Activated CD8-positive, alpha-beta T cell treated with anti-CD3 and anti-CD28 coated beads for 36 hours (primary cell): ENCODE measurements at places on chromosomes 4 and X. TPM values are rescaled to one million over a fixed set of nuclear protein-coding genes. Genes with fewer than 3 reads are reported as not detected.

- no peak overlapping the region for H3K27ac ChIP-seq
- no peak overlapping the region for H3K4me3 ChIP-seq
- H3K36me3 ChIP-seq: no peaks in the 10 kb centered on the region
- H3K4me1 ChIP-seq: no peaks in the 10 kb centered on the region
- no peak for DNase-seq
These were observed 53.2 kb downstream of the CPZ start for GRCh38 chr4:8645753-8646124.

The SOWAHD gene
- total RNA-seq: 0.23 TPM

GRCh38 chrX:21730026-21730425 lies 27.9 kb downstream of the SMPX start:
- H3K36me3 ChIP-seq: no peaks in the 10 kb centered on the region
- H3K4me3 ChIP-seq: no peak overlapping the region
- H3K27me3 ChIP-seq: peaks cover 4% of the 10 kb centered on the region

DNA sequence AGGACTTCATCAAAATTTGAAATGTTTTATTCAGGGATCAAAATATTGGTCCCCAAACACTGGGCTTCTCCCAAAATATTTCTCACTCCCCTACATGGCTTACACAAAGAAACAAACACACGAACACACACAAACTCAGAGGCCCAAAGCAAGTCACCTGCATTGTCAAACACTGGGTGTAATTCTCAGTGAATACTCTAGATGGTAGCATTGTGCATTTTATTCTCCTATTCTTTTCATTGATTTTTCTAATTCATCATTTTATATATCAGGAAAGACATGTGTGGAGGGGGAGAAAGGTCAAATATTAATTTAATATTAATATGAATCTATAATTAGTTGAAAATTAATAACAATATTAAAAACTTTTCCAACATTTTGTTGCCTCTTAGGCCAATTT lies 72.3 kb upstream of the TNMD start:
- peaks cover 3% of the 10 kb centered on the region for H3K27me3 ChIP-seq
- no peaks in the 10 kb centered on the region for H3K36me3 ChIP-seq
- no peaks in the 10 kb centered on the region for H3K4me1 ChIP-seq

DNA sequence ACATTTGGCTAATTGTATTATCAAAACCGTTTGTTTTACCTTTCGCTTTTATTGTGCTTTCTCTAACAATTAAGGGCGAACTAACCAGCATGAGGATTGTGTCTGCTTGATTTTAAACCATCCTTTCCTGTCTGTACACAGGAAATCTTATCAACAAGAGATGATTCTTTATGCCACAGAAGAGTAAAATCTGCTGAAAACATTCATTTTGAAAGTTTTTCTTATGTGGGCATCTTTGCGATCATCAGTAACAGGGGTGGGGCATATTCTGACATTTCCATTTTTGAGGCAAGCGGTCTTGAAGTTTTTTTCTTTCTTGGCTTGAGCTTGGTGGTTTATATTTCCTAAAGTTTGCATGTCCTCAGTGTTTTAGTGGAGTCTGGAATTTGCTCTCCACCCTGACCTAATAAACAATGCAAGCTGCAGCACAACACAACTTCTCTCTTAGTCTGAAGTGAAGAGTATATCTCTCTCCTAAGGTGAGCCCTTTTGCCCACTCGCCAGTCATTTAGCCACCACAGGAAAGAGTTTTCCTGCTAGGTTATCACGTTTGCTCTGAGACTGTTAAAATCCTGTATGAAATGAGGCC lies 26.6 kb downstream of the NFKB1 start:
- DNase-seq: peak; percentile 29
- H3K4me1 ChIP-seq: peaks cover 83% of the 10 kb centered on the region
- H3K4me3 ChIP-seq: peak overlapping the region; percentile 58

GRCh38 chr4:136283977-136284376 lies 1248.3 kb downstream of the PCDH18 start:
- no peaks in the 10 kb centered on the region for H3K4me1 ChIP-seq
- H3K27ac ChIP-seq: no peak overlapping the region
- no peak for DNase-seq
- no peaks in the 10 kb centered on the region for H3K27me3 ChIP-seq
- H3K4me3 ChIP-seq: no peak overlapping the region

DNA sequence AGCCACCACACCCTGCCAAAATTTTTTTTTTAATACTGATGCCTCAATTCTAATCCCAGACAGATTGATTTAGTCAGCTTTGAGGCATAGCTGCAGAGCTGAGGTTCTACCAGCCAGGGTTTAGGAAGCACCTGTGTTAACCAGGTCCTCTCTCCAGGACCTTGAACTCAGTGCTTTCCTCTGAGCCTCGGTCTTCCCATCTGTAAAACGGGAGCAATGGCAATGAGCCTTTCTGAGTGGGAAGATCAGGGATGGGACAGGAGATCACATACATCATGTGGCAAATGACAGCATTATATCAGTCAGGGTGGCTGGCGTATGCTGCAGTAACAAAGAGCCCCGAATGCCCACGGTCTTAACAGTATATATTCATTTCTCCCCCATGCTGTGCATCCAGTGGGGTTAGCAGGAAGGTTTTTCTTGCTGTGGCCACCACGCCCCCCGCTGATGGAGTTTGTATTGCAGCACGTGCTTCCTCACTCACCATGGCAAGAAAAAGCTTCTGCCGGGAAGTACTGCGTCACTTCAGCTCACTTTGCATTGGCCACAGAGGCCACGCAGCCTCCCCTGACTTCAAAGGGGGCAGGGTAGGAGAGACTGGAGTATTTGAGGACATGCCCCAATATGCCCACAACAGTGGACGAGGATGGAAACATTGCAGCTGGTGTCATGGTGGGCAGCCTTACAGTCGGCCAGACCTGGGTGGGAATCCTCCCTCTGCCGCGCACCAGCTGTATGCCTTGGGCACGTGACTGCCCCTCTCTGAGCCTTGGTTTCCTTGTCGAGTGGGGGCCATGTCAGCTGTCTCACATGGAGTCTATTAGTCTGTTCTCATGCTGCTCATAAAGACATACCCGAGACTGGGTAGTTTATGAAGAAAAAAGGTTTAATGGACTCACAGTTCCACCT lies 24.1 kb upstream of the MRFAP1 start:
- H3K4me3 ChIP-seq: no peak overlapping the region
- DNase-seq: no peak
- peaks cover 27% of the 10 kb centered on the region for H3K36me3 ChIP-seq
- no peaks in the 10 kb centered on the region for H3K4me1 ChIP-seq

DNA sequence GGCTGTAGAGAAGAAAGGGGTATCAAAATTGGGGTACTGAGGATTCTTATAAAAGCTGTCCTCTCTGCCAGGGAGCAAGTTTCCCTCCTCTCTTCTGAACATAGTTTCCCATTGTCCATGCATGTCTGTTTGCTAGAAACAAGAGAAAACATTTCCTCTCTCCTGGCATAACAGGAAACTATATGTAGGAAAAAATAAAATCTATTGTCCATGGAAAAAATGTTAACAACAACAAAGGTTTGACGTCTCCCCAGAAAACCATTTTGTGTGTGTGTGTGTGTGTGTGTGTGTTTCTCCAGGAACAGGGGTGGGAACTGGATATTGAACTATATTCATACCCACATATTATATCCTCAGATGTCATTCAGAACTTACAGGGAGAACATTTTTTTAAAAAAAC lies 107.2 kb downstream of the GASK1B start:
- no peak overlapping the region for H3K27ac ChIP-seq
- H3K27me3 ChIP-seq: peaks cover 1% of the 10 kb centered on the region
- H3K36me3 ChIP-seq: no peaks in the 10 kb centered on the region

GRCh38 chr4:113539408-113539807 lies 222.1 kb downstream of the CAMK2D start:
- no peak overlapping the region for H3K4me3 ChIP-seq
- H3K27ac ChIP-seq: peak overlapping the region; percentile 39
- H3K4me1 ChIP-seq: peaks cover 30% of the 10 kb centered on the region
- peaks cover 50% of the 10 kb centered on the region for H3K36me3 ChIP-seq
- peak; percentile 30 for DNase-seq
- no peaks in the 10 kb centered on the region for H3K27me3 ChIP-seq

The ENAM gene
- total RNA-seq: not detected

DNA sequence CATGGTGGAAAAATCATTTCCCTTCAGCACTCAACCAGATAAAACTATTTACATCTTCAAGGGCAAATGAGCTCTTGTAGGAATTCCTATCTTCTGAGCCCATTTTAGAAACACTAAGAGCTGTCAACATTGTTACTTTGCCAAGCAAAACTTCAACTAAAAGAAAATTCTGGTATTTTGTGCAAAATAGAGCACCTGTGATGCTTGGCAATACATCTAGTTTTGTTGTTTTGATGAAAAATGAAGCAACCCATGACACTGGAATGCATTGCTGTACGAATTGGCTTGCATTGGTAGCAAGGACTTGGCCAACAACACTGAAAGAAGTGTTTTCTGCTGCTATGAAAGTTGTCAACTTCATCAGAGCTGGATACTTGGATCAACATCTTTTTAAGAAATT lies 194.4 kb downstream of the COX18 start:
- H3K27me3 ChIP-seq: no peaks in the 10 kb centered on the region
- no peaks in the 10 kb centered on the region for H3K4me1 ChIP-seq
- no peak overlapping the region for H3K27ac ChIP-seq

The TMEM35A gene
- total RNA-seq: not detected

DNA sequence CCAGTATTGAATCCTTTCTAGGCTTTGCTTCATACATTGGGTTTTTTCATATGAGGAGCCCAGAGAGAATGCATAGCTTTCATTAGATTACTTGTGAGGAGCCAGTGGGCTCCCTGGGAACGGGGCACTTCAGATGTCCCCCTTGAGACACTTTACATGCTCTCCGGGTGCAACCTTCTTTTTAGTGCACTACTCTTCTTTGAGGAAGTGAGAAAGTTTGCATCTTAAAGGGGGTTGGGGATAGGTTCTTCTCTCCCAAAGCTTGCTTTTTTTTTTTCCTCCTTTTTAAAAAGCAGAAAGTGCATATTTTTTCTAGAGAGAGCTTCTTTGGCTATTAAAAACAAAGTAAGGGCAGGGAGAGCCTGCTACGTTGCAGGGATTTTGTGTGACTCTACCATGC lies 4.3 kb downstream of the HADH start:
- no peaks in the 10 kb centered on the region for H3K27me3 ChIP-seq
- H3K27ac ChIP-seq: no peak overlapping the region
- peaks cover 46% of the 10 kb centered on the region for H3K36me3 ChIP-seq
- no peak overlapping the region for H3K4me3 ChIP-seq
- H3K4me1 ChIP-seq: peaks cover 41% of the 10 kb centered on the region
